Stimulated activated CD8-positive, alpha-beta memory T cell treated with anti-CD3 and anti-CD28 coated beads, Interleukin-4, amount 100 ng/mL, for 1 hour (primary cell): ENCODE measurements at places on chromosomes 2 and 18.

DNA sequence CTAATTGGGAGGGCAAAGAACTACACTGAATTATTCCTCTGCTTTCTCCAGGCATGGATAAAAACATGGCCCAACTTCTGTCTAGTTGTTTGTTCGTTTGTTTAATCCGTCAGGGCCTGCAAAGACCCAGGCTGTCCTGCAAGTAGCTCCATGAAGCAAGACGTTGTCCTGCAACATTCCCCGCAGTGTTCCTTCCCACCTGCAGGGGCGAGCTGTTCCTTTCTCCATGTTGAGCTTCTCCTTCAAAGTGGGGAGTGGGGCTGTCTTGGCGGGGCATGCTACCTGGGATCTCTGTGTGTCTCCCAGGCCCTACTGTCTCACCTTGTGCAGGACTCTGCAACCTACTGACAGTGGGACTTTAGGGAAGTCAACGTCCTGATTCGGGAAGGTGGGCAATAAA lies 264.0 kb upstream of the SMIM21 start:
- no peak for DNase-seq

DNA sequence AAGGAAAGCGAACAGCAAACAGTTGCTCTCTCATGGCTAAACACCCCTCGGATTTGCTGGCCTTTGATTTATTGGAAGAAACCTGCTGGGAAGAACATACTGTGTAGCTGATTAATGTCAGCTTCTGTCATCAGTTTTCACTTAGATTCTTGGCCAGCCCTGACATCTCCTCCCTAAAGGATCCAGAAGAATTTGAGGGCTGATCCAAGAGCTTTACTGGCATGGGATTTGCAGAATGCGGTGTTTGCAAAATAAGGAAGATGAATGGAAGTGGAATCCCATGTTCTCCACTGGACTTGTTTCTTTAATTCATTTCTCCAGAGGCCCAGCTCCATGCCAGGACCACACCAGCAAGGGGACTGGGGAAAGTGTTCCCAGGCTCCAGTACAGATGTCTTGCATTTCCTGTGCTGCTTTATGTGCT lies 80.5 kb downstream of the RDH14 start:
- DNase-seq = no peak

DNA sequence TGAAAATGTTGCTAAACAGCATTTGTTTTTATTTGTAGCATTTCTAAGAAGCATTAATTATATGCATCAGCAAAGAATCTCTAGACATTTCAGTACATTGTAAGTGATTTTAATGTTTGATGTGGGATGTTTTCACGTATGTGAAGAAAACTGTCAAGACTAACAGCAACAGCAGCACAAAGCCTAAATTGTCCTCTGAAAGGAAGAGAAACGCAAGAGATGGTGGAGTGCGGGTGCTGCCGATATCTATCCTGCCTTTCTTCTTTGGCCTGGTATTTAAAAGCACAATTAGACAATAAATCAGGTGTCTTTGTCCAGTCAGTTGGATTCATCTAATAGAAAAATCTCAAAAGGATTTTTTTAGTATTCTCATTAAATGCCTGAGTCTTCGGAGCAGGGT lies 3.1 kb downstream of the TWIST2 start:
- no peak for DNase-seq

DNA sequence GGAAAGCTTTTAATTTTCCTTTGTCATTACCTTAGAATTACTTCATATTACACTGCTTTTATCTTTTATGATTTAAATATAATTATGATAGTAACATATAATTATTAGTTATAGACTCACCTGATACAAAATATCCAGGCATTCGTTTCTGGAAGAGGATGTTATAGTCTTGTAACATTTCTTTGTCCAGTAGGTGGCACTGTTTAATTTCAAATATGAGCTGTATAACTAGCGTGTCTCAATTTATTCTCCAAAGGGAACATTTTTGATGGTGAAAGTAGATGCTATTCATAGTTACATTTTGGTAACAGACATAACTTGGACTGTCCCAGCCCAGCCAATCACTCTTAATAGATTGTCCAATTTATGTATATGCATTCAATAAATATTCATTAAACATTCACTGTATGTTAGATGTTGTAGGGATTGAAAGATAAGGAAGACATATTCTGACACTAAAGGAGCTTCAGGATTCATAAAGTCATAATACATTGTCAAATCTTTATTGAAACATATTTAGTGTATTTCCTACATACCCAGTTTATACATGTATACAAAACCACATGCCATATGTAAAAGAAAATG lies 19.2 kb downstream of the DAW1 start:
- no peak for DNase-seq

- DNase-seq = no peak
Measured at GRCh38 chr2:10989782-10990181, 78.0 kb downstream of the KCNF1 start.

DNA sequence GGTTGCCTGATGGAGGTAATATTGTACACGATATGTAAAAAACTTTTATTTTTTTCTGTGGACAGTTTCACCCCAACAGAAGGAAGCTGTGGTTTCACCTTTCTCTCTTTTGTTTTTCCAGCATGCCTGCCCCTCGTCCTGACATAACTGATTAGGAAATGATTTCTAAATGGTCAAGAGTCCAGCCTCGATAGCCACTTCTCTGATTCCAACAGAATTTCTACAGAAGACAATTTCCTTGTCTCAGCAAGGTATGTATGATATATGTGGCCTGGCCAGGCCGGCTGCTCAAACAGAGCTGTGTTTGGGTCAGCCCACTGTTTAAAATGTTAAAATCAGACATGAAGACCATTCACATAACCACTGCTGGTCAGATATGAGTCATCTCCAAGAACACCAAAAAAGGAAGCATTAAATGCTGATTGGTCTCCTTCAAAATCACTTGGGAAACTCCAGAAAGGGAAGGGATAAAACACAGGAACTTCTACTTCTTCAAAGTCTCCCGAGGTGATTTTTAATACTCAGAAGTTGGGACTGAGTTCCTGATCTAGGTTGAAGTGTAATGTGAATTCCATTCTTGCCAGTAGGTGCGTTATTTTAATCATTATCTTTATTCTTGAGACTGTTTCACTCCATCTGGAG lies 22.3 kb downstream of the ATP8B1 start:
- no peak for DNase-seq

- DNase-seq = no peak
Measured at GRCh38 chr18:48697441-48697840, 158.6 kb downstream of the CTIF start.

DNA sequence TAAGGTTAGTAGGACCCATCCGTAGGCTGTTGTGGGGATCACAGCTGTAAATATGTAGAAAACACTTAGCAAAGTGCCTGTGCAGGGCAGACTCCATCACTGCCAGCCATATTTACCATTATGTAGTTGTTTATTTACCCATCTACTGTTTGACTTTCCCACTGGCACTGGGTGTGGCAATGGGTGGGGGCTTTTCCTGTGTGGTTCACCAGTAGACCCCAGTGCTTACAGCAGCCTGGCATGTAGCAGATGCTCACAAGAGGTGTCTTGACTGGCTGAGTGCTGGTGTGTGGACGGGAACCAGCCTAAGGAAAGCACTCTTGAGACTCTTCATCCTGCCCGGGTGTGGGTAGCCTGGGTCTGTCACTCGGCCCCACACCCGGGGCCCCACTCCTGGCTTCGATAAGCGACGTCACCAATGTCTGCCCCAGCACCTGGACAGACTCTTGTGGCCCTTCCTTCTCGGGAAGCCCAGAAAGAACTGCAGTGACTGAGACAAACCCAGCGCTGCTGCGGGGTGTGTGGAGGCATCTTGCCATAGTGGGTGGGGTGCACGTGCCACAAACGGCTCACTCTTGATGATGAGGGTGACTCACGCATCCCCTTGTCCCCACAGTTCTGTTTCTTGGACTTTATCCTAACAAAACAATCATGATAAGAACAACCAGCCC lies 78.3 kb downstream of the HDAC4 start:
- no peak for DNase-seq

DNA sequence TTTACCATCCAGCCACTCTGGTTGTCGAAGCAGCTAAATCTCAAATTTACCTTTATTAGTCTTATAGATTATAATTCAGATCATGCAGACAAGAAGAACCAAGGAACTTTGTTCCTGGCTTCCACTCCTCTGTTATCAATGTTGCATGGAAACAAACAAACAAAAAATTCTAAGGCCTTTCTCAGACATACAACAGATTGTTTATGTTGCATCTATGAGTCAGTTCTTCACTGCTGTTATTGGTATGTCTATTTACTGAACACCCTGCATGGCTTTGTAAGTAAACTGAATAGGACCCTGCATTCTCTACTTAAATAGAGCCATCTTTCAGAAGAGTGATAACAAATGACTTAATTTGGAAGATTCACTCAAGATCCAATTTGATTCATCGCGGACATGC lies 1.6 kb upstream of the ANKRD44 start:
- DNase-seq = no peak

- DNase-seq = no peak
Measured at GRCh38 chr18:76620321-76621170, 125.5 kb upstream of the ZNF516 start.

- no peak for DNase-seq
Measured at GRCh38 chr2:231926180-231926741, at the start of gene NPPC. NPPC (minus strand) TSS chr2:231926396; CDS start chr2:231926249, 147 bp downstream.

DNA sequence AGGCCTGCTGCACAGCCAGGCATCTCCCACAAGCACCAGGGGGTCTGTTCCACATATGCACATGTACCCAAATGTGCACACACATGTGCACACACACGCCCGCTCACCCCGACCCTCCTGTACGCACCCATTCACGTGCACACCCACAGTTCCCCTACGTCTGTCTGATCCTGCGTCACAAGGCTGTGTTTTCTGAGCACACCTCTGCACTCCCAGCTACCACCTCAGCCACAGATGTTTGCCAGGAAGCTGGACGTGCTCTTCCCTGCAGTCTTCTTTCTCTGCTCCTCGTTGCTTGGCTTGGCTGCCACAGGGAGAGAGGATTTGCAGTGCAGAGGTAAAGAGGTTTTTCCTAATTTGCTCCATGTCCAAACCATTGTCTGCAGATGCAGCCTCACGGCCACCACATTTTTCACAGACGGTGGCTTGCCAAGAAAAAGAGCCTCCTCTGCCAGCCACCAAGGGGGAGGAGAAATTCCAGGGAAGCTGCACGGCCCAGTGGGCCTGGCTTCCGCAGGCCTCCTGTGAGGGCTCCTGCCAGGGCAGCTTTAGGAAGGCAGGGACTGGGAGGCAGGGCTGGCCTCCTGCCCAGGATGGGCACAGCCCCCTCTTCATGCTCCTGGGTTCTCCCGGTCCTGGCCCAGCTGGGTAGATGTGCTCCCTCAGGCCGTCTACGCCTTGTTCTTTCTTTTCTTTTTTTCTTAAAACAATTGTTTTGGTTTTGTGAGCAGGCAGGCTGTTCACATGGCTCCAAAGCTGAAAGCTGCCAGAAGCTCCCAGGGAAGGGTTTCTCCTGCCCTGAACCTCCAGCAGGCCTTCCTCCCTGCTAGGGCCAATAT lies 29.3 kb upstream of the HS6ST1 start:
- DNase-seq = no peak

DNA sequence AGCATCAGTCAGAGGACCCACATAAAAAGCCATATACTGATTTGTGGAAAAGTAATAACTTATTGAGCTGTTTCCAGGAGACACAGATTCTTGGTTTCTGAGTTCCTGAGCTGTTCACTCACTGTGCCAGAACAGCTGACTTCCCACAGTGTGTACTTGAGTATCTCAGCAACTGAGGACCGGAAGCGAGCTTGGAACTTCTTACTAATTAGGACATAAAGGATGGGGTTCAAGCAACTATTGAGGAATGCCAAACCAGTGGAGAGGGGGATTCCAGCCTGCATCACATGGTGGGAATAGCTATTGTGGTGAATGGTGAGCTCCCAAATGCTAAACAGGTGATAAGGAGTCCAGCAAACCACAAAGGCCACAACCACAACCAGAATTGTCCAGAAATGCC lies 16.4 kb downstream of the EEF1B2 start:
- DNase-seq = no peak
